Omental fat pad (tissue), 4 donors: ENCODE measurements at places on chromosomes 5 and 9. TPM values are rescaled to one million over a fixed set of nuclear protein-coding genes. Genes with fewer than 3 reads are reported as not detected.
A peak's percentile ranks its signal among the peaks of the same experiment; 100 is the strongest.

GRCh38 chr5:36733183-36733582 lies 126.8 kb downstream of the SLC1A3 start:
- no peak for DNase-seq

- peak; percentile 89 for DNase-seq
Observed at GRCh38 chr5:139293507-139294373, at the start of gene MATR3. MATR3 (plus strand) TSS chr5:139293740; CDS start chr5:139307416, 13,676 bp downstream.

Gene IGFBPL1
- total RNA-seq, result not detected

Gene GPR150
- total RNA-seq, result not detected

Gene TXNDC8
- not detected for total RNA-seq

Gene NDUFA8
- 28.5 TPM for total RNA-seq

Gene MELK
- 2.6 TPM for total RNA-seq

Gene PCDHB8
- total RNA-seq, result 0.63 TPM

Gene HRH2
- total RNA-seq, result 22.6 TPM

DNA sequence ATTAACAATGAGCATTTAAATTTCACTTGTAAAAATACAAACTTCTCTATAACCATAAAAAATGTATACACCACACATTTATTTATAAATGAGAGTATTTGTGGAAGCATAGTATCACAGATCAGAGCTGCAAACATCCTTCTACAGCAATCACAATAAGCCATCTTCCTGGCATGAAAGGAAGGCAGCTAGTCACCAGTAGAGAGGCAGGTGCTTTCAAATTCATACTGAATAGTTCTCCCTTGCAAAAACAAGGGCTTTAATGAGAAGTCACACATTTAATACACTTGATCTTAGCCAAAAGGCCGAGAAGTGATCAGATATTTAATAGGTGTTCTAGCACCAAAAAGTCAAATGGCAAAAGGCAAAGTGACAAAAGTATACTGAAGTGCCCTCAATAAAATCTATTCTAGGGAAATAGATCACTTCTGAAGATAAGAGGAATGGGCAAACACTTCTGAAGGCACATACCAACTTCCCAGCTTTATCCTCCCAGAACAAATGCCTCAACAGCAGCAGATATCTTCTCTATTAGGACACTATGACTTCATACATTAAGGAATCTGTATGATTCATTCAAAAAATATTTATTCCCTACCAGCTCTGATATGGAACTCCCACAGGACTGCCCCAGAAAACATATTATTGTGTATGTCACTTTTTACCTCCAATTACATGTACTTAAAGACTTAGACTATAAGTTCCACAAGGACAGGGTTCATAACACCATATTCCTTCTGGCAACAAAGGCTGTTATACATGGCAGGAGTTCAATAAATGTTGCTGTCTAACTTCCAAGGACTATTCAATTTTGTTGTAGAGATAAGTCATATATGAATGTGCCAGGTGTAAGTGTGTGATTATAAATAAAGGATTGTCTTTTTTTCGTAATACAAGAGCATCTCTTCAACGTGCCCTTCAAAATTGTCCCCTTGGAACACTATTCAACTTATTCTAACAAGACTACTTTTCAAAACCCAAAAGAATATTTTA lies 31.7 kb downstream of the MAPKAP1 start:
- DNase-seq, result no peak

- no peak for DNase-seq
Observed at GRCh38 chr5:9324348-9325077, 221.4 kb downstream of the SEMA5A start.

DNA sequence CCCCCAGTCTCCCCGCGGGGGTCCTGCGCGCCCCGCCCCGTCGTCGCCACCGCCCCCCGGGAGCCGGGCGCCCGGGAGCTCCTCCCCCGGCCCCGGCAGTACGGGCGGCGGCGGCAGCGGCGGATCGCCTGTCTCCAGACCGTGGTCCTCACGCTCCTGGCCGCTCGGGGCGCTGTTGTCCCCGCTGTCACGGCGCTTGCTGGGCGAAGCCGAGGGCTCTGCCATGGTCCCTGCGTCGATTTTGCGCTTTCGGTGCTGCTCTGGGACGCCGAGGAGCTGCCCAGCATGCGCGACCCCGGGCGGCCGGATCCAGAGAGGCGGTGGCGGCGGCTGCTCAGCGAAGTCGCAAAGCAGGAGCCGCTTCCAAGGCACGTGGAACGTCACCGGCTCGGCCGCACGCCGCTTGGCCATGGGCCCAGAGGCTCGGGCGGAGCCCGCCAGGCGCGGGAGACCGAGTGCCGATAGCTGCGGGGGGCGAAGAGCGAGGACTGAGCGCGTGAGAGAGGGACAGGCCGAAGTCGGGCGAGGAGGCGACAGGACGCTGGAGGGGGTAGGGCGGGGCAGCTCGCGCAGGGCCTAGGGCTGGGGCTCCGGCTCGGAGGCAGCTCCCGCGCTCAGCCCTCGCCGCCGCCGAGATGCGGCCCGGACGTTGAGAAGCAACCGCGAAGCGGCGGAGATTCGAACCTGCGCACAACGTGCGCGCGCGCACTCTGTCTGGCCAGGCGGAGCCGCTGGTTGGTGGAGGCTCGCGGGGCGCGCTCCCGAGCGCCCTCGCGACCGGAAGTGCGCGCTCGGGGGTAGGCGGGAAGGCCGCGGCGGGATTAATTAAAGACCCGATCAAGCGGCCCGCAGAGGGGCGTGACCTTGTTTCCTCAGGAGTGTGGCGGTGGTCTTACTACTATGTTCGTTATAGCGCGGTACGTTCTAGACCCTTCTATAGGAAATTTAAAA lies at the start of gene C9orf40:
TSS of gene C9orf40 (minus strand) at position 712 of the 951 bp plus-strand sequence. CDS start at position 411, 301 bp downstream.
- peak; percentile 74 for DNase-seq

DNA sequence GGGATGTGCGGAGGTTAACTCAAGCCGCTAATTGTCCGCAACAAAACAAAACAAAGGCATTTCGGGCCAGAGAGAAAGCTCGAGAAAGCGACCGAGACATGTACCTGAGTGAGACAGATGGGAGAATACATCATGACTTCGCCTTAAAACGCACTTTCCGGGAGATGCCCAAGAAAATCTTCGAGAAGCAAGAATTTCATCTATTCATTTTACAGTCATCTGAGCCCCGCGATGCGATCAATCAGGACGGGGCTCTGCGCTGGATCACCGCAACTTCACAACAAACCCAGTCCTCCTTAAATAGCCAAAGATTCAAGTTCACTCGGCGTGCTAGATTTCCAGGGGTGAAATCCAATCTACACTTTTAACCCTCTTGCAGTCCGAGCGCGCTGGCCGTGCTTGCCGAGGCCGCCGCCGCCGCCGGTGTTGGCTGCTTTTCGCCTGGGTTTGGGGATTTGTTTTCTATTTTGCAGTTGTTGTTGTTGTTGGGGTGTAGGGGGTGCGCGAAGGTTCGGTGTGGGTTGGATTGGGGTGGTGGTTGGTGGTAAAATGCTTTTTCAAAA lies 482 bp downstream of the NFIB start:
- no peak for DNase-seq

- no peak for DNase-seq
Observed at GRCh38 chr5:1975898-1976765, 93.4 kb upstream of the IRX4 start.

Gene IRX1
- total RNA-seq, result 0.31 TPM

Gene LRRC19
- not detected for total RNA-seq

GRCh38 chr5:74546796-74547195 lies 93.7 kb downstream of the ENC1 start:
- no peak for DNase-seq

Gene NIPSNAP3A
- total RNA-seq, result 22.9 TPM

DNA sequence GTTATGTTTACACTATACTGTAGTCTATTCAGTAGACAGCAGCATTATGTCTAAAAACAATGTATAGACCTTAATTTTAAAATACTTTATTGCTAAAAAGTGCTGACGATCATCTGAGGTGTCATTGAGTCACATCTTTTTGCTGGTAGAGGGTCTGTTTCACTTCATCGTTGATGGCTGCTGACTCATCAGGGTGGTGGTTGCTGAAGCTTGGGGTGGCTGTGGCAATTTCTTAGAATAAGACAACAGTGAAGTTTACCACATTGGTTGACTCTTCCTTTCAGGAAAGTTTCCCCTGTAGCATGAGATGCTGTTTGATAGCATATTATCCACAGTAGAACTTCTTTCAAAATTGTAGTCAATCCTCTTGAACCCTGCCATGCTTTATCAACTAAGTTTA lies 150.3 kb downstream of the FBXL7 start:
- DNase-seq, result no peak

Gene NME5
- total RNA-seq, result 0.36 TPM

- no peak for DNase-seq
Observed at GRCh38 chr9:94899464-94900221, 173.1 kb downstream of the AOPEP start.

DNA sequence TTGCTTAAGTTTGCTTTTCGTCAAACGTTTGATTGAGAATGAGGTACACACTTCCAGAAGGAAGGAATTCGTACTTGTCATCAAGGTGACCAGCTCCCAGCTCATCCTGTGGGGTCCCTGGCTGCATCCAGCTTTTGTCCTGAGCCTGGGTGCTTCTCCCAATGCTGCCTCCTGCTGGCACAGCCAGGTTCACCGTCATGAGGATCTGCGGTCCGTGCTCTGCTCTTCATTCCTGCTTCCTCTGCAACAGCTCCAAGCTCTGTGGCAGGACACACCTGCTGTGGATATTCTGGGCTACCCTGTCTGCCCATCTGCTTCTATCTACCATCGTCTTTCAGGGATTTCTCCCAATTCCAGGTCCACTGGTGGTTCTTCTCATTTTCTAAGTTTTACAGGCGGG lies 13.3 kb upstream of the UBE2QL1 start:
- no peak for DNase-seq

GRCh38 chr9:101119206-101119819 lies 90.8 kb downstream of the PLPPR1 start:
- DNase-seq, result no peak
